ENCODE measurements at places on chromosomes 4 and X.

DNA sequence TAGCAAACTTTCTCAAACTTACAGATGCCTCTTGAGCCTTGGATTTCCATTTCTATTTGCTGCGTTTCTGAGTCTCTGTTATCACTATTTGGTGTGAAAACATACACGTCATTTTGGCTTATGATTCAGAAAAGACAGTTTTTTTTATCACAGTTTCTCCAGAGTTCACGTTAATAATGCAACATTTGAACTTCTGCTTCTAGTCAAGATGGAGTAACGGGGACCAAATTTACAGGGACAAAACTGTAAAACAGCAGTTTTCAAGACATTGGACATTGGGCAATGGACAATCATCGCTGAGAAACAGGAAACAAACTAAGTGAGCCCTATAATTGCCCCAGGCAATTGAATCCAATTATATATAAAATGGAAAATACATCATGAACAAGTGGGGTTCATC lies 36.2 kb upstream of the TASL start:
- no peak for DNase-seq

GRCh38 chrX:41189156-41189555 lies 103.9 kb downstream of the USP9X start:
- no peak for DNase-seq

DNA sequence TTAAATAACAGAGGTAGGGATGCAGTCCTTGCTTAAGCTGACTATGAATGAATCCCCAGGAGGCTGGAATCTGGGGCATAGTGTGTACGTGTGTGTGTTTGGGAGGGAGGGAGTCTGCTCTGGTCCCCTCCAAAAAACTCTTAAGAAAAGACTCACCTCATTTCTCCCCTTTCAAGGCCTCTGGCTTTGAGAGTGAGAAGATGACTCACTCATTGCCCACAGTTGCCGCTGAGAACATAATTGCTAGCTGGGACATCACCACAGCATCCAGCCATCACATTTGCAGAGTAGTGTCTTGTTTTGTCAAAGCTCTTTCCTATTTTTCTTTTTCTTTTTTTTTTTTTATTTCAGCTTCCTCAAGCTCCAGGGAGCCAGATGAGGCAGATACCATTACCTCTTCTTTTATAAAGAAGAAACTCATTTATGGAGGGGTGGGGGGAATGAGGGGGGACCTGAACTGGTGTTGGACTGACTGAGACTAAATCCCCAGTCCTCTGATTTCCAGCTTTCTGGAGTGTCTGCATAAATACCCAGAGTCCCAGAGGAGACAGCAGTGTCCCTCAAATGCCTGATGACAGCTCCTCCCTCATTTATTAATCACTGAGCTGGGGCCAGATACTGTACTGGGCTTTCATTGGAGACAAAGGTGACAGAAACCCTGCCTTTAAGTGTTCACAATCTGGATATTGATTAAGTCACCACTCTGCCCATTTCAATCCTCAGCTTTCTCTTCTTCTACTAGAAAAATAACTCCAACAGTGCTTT lies 61.9 kb upstream of the LAS1L start:
- DNase-seq: no peak

DNA sequence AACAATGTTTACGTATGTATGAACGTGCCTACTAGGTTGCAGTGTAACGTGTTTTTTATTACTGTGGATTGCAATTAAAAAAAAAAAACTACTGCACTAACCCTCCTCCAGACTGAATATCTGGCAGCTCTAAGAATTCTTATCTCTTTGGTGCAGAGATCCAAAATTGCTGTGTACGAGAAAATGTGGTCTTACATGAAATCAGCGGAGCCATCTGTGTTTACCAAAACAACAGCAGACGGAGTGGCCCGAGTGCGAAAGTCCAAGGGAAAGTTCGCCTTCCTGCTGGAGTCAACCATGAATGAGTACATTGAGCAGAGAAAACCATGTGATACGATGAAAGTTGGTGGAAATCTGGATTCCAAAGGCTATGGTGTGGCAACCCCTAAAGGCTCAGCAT lies 268.1 kb downstream of the THOC2 start:
- DNase-seq: no peak

GRCh38 chrX:72110876-72111708 lies 20.6 kb downstream of the RTL5 start:
- DNase-seq: no peak

- DNase-seq: no peak
These were observed 41.0 kb upstream of the CDKN2AIP start for GRCh38 chr4:183403486-183403885.

DNA sequence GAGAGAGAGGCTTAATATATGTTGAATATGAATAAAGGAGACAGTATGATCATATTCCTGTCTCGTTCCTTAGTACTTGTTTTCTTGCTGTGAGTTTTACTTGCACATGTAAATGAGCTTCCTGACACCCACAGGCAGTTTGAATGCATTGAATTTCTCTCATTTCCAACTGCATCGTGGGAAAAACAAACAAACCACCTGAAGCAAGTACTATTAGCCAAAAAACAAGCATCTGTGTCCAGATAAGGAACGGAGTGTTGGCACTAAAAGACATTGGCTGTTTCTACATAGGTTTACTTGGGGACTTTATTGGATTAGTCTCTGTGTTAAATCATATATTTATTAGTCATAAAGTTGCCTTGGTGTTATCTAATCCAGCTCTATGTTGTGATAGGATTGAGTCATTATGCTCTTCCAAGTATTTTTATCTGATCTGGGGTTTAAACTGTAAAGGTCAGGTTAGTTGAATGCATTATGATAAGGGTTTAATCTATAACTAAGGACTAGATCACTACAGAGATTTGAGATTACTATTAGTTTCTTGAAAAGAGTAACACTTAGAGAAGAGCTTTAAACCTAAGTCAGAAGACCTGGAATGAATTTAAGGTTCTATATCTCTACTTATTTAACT lies 339.0 kb upstream of the SPANXN4 start:
- no peak for DNase-seq

DNA sequence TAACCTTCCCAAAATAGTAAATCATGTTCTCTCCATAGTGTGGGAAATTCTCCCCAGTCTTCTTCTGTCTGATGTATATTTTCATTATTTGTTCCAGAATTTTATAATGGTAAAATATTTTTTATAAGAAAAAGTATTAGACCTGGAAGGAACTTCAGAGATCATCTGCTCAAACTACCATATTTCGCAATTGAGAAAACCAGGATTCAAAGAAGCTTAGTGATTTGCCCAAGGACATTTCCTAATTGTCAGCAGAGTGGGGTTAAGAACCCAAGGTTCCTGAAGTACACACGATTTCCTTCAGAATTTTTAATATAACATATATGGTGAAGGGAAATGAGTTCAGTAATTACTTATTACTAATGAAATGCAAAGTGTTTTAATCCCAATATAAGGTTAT lies 24.1 kb downstream of the OCIAD1 start:
- no peak for DNase-seq
